ENCODE measurements at places on chromosomes 2 and 18. TPM values are rescaled to one million over a fixed set of nuclear protein-coding genes. Genes with fewer than 3 reads are reported as not detected.

RGPD4 gene
- 0.25 TPM for total RNA-seq

LYPD1 gene
- total RNA-seq, result 24.1 TPM

RRM2 gene
- 4.4 TPM for total RNA-seq

C1GALT1C1L gene
- not detected for total RNA-seq

MYOM1 gene
- 1.5 TPM for total RNA-seq

SFTPB gene
- total RNA-seq, result 0.25 TPM

MRO gene
- 0.74 TPM for total RNA-seq

OSR1 gene
- total RNA-seq, result 1.7 TPM

CRYBA2 gene
- not detected for total RNA-seq

IMMT gene
- total RNA-seq, result 41.3 TPM

KCNIP3 gene
- total RNA-seq, result 3.0 TPM

CNRIP1 gene
- total RNA-seq, result 67.4 TPM

CXCR4 gene
- 32.9 TPM for total RNA-seq

E2F6 gene
- total RNA-seq, result 8.9 TPM

RAPGEF4 gene
- 13.5 TPM for total RNA-seq

ELOA2 gene
- not detected for total RNA-seq

SRD5A2 gene
- under 0.01 TPM for total RNA-seq

AQP12B gene
- total RNA-seq, result not detected

RAPH1 gene
- total RNA-seq, result 51.6 TPM

DSC3 gene
- 0.49 TPM for total RNA-seq

ABCA12 gene
- 0.74 TPM for total RNA-seq

STEAP3 gene
- under 0.01 TPM for total RNA-seq

POLR1B gene
- total RNA-seq, result 28.5 TPM

PSMA8 gene
- not detected for total RNA-seq

C1QL2 gene
- 4.4 TPM for total RNA-seq

FOXI3 gene
- total RNA-seq, result 0.25 TPM

COL3A1 gene
- total RNA-seq, result 105 TPM

EMILIN1 gene
- 3.7 TPM for total RNA-seq

PRSS56 gene
- total RNA-seq, result under 0.01 TPM

CPO gene
- total RNA-seq, result not detected

MOGAT1 gene
- total RNA-seq, result not detected

COLEC12 gene
- total RNA-seq, result 13.8 TPM

KRTCAP3 gene
- 0.25 TPM for total RNA-seq

NBAS gene
- total RNA-seq, result 97.4 TPM

ITPRIPL1 gene
- 3.4 TPM for total RNA-seq

PLGLB2 gene
- total RNA-seq, result 2.2 TPM

COLEC11 gene
- 0.25 TPM for total RNA-seq

CSRNP3 gene
- total RNA-seq, result 184 TPM

LCT gene
- not detected for total RNA-seq

SERPINB4 gene
- total RNA-seq, result not detected

DNAH6 gene
- total RNA-seq, result 3.4 TPM

CCDC102B gene
- total RNA-seq, result 12.5 TPM

Measured in temporal lobe (tissue), 4 donors.